Hematopoietic multipotent progenitor cell (in vitro differentiated cells): ENCODE measurements at places on chromosomes 5 and 9. TPM values are rescaled to one million over a fixed set of nuclear protein-coding genes. Genes with fewer than 3 reads are reported as not detected.
A peak's percentile ranks its signal among the peaks of the same experiment; 100 is the strongest.

GRCh38 chr5:81183811-81184748 lies 49.0 kb upstream of the CKMT2 start:
- DNase-seq = no peak

- DNase-seq = no peak
These were observed 201.7 kb upstream of the OTULINL start for GRCh38 chr5:14379739-14380497.

Gene SPEF2
- 4.0 TPM for total RNA-seq

Gene CACNA1B
- under 0.01 TPM for total RNA-seq

- no peak for DNase-seq
These were observed 255.2 kb downstream of the SGCD start for GRCh38 chr5:156582193-156582598.

GRCh38 chr9:90890146-90890810 lies 88.7 kb downstream of the SYK start:
- no peak for DNase-seq

DNA sequence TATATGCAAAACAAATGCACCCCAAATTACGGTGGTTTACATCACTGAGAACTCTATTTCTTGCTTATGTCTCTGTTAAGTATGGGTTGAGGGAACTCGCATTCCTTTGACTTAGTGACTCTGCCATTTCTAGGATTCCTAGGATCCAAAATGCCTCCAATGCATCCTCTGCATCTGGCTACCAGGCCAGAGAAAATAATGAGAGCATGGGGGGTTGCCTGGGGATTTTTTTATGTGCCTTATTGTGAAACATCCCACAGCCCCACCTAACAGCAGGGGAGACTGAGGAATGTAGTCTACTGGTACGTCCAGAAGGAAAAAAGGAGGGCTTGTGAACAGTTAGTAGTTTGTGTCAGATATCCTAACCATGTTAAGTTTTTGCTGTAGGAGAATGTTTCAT lies 466.0 kb upstream of the ARRDC3 start:
- DNase-seq = no peak

Gene PDZD2
- total RNA-seq = 13.5 TPM

DNA sequence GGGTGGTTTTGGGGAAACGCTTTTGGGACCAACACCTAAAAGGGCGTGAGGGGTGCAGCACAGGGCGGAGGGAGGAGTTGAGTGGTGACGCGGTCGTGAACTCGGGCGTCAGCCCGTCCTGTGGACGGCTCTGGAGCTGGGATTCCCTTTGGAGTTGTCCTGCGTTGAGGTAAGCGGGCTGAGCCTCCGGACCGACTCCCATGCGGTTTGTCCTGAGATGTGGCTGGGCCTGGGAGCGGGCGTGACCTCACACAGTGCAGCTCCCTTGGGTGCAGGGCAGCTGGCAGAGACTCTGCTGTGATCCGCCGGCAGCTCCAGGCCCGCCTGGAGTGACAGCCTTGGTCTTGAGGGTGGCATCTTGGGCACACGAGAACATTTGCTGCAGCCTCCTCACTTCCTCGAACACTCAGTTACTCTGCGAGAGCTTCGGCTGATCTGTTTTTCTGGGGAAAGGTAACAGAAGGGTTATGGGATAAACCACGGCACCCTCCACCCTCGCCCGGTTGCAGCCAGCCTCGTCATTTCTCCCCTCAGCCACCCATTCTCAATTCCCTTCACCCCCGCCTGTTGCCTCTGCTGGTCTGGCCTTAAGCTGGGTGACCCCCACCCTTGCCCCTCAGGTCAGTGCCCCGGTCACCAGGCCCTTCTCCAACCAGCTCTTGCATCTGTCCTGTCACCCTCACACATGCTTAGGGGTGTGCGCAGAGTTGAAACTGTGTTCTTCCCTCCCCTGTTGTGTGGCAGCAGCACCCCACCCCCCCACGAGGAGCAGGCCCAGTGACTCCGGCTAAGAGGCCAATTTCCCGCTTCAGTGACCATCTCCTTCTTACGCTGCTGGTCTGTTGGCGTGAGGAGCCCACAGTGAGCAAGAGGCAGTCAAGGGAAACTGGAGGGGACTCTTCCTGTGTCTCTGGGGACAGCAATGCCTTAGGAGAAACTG lies 94.2 kb upstream of the COL5A1 start:
- DNase-seq = no peak

- DNase-seq = peak; percentile 57
These were observed 353 bp upstream of the PAX5 start for GRCh38 chr9:37034305-37034937.

- DNase-seq = no peak
These were observed 1.5 kb downstream of the AK6 start for GRCh38 chr5:69367697-69368279.

- DNase-seq = peak; percentile 38
These were observed 544 bp upstream of the ERCC6L2 start for GRCh38 chr9:95874989-95875304.

DNA sequence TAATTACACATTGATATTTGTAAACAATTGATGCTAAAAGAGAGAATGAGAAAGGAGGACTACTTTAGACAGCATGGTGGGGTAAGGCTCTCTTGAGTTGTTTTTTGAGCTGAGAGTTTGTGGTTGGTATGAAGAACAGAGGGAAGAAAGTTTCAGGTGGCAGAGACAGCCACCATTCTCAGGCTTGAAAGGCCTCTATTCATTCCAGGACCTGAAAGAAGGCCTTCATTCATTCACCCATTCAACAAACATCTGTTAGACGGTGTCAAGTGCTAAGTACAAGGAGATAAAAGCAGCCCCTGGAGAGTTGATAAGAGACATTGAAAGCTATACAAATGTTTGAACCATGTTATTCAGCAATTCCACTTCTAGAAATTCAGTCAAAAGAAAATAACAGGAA lies 21.7 kb upstream of the ADAM19 start:
- DNase-seq = no peak

DNA sequence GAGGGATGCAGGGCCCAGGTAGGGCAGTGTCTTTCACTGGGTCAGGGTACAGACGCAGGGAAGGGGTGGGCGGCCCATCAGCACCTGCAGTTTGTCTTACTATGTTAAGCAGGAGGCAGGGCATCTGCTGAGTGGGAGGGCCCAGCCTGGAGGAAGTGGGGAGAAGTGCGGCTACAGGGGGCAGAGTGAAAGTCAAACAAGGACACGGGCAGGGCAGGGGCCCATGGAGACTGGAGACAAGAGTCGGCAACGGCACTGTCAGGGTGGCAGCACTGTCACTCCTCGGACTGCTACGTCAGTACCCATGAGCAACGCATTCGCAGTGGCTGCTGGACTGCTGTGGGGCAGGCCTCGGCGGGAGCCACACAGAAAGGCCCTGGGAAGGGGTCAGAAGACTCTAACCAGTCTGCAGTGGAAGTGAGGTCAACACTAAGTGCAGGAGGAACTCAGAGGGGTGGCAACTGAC lies 19.7 kb downstream of the CAMSAP1 start:
- DNase-seq = peak; percentile 78

GRCh38 chr5:3226196-3226920 lies 369.3 kb upstream of the IRX1 start:
- DNase-seq = no peak

DNA sequence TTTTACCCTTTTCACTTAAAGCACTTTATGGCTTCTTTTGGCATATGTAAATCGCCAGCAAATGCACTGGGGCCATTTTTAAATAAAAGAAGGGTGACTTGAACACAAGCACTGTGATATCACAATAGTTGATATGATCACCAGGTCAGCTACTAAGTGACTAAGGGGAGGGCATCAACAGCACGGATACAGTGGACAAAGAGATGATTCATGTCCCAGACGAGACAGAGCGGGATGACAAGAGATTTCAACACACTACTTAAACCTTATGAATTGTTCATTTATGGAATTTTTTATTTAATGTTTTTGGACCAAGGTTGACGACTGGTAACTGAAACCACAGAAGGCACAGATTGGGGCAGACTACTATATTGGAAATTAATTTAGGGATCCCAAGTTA lies 54.1 kb downstream of the RORB start:
- DNase-seq = no peak

GRCh38 chr5:81308836-81309235 lies 7.4 kb downstream of the ZCCHC9 start:
- no peak for DNase-seq

Gene XPA
- 4.3 TPM for total RNA-seq

Gene LCN9
- total RNA-seq = not detected

DNA sequence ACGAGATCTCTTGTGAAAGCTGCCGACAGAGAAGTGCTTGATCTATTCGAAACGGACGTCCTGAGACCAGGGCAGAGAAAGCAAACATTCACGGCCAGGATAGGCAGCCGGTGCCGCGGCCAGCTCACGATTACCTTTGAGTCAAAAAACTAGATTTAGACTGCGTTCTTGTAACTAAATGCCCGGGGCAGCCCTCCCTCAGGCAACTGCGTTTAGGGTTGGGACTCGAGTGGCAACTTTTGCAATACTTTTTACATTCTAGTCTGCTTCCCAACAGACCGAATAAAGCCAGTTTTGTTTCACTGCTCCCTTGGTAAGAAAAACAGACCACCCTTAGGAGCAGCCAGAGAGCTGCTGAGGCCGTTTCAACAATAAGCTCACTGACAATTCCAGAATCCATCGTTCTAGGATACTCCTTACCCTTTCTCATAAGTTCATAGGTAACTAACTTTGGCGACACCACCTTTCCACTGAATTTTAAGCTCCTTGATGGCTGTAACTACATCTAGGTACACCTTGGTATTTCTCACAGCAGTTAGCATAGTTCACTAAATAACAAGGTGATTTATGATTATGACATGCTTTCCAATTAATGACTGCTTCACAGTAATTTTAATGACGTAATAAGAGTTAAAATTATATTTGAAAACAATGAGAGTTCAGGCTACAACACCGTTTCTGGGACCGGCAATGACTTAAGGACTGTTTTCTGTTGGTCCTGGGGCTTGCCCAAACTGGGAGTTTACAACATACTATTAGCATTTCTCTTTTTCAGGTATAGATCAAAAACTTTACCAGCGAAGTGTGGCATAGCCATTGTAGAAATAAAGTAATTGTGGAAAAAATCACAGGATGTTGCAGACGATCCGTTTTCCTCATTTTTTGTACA lies 899 bp upstream of the RAPGEF6 start:
- peak; percentile 45 for DNase-seq

DNA sequence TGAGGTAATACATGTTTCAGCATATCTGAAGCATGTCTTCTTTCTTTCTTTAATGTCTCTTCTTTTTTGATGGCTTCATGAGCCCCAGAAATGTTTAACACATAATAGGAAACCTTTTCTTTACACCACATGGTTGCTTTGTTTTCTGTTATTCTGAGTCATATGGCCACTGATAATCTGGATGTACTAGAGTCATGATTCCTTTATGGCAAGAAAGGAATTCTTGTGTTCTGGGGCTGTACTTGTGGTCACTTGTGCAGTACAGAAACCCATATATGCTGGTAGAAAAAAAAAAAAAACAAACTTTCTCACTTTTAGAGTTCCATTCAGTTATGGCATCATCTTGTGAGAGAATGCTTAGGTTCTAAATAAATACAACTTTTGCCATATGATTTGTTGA lies 1669.3 kb upstream of the CDH9 start:
- no peak for DNase-seq

- no peak for DNase-seq
These were observed 386.5 kb upstream of the RFX3 start for GRCh38 chr9:3912280-3912679.

GRCh38 chr5:68433526-68433922 lies 218.0 kb downstream of the PIK3R1 start:
- DNase-seq = no peak

- DNase-seq = peak; percentile 76
These were observed 8.4 kb upstream of the MXD3 start for GRCh38 chr5:177319913-177320588.

Gene F2RL1
- 50.9 TPM for total RNA-seq

DNA sequence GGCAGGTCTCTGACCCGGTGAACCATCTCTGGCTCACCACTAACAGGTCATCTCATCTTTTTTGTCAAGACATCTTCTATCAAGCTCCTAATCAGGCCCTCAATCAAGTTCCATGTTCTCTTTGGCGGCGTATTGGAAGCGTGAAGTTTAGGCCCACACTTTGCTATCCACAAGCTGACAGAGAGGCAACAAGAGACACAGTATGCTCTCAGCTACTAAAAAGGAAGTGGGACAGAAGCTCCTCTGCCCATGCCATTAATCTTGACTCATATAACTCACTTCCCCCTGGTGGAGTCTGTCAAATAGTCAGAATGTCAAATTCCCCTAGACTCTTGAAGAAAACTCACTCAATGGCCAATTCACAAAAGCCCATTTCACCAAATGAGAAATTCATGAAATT lies 77.6 kb upstream of the TMC1 start:
- DNase-seq = peak; percentile 69

DNA sequence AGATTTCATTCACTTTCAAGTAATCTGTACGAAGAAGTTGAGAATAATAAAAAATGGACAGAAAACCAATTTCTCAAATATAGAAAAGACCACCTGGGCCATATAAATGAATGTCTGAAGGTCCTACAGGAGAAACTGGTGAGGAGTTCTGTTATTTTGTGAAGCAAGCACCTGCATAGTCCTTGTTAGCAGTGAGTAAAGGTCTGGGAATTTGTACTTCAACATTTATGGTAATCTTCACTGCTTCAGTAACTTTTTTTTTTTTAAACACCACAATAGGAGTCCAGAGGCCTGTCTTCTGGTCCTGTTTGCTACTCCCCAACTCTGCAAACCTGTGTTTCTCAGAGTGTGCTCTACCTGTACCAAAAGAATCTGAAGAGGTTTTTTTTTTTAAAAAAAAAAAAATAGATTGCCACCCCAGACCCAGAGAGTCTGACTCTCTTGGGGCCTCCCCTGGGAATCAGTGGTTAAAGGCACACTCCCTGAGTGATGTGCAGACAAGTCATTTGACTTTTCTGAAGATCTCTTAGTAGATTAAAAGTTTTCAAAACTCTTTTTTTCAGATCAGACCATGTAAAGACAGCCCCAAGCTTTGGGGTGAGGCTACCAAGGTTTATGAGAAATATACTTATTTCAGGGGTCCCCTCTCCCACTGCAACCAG lies 55.5 kb downstream of the FAM81B start:
- DNase-seq = no peak

DNA sequence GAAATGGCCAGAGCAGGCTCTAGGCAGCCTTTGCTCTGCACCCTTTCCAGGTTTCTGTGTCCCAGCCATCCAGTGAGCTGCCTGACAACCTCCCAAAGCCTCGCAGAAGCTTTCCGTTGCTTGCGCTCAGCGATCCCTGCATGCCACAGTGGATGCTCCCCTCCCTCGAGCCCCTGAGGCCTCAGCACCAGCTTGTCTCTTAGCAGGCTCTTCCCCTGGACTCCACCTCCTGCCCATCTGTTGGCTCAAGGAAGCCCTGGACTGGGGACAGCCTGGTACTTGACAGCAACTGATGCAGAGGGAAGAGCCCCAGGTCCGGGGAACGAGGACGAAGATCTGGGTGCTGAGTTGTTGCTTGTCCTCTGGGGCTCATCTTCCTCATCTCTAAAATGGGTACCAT lies 23.2 kb downstream of the TSPAN17 start:
- no peak for DNase-seq
